Stimulated activated CD8-positive, alpha-beta memory T cell treated with anti-CD3 and anti-CD28 coated beads, Interleukin-7, amount 100 ng/mL, for 4 hours (primary cell): ENCODE measurements at places on chromosomes 13 and 19.

DNA sequence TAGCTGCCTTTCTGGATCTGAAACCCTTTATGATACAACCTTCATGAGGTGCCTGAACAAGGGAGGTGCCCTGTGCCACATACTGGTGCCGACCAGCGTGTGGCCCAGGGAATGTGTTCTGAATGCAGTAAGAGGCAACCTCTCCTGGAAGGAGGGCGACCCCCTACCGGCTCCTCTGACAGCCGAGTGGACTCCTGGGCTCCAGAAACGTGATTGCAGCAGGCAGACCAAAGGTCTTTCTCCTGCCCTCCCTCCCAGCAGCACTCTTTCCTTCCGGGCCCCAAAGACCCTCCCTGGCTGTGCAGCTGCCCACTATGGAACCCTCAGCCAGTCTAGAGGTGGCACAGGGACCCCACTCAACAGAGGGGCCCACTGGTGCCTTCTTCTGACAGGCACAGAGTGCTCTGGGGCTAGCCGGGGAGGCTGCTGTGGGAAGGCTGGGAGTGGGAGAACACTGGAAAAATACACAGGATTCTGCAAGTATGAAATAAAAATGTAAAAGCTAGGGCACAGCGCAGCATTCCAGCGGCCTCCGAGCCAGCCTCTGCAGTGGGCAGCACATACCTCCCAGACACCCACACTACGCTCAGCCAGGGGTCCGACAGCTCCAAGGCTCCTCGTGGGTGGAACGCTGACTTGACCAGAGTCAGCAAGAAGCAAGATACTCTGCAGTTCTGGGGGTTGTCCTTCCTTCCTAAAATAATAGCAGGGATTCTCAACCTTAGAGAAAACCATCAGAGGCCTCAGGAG lies 14.9 kb downstream of the SH3GL1 start:
- no peak for DNase-seq

DNA sequence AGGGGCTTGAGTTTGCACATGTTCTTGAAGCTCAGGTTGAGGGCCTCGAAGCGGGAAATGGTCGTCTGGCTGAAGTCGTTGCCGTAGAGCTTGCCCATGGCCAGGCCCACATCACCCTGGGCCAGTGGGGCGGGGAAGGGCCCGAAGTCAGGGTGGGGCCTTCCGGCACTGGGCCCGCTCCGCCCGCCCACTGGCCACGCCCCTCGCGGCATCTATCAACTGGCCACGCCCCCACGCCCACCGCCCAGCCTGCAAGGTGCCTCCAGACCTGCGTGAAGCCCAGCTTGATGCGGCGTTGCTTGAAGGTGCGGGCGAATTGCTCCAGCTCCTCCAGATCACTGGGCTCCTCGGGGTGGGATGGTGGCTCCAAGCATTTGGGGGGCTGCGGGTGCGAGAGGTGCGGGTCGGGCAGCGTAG lies 19.9 kb downstream of the ZNF574 start:
- DNase-seq: no peak

GRCh38 chr19:14187561-14187960 lies 18.4 kb downstream of the ADGRL1 start:
- no peak for DNase-seq

DNA sequence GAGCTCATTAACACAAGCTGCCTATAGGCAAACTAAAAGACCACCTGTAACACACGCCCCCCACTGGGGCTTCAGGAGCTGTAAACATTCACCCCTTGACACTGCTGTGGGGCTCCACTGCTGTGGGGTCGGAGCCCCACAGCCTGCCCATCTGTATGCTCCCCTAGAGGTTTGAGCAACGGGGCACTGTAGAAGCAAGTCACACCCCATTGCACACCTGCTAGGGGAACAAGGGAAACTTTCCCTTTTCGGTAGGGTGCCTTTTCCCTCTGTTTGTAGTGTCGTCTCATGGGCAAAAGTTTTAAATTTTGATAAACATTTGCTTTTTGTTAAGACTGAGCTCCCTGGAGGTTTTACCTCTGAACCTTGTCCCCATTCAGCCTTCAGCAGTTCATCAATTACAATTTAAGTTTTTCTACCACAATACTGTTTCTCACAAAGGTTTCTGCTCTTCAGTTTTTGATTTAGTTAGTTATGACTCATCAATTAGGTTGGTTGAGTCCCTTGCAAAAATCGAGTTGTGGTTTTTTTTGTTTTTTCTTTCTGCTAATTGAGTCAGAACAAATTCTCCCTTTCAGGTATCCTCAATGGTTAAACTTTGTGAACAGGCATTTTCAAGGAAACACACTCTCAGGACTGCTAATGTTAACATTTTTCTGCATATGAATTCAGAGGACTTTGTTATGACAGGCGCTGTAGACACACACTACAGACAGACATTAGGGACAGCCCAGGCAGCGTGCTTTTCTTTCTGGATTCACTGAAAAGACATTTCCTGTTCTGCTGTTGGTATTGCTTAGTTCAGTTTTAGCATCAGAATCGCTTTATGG lies 35.1 kb downstream of the ZNF433 start:
- no peak for DNase-seq

DNA sequence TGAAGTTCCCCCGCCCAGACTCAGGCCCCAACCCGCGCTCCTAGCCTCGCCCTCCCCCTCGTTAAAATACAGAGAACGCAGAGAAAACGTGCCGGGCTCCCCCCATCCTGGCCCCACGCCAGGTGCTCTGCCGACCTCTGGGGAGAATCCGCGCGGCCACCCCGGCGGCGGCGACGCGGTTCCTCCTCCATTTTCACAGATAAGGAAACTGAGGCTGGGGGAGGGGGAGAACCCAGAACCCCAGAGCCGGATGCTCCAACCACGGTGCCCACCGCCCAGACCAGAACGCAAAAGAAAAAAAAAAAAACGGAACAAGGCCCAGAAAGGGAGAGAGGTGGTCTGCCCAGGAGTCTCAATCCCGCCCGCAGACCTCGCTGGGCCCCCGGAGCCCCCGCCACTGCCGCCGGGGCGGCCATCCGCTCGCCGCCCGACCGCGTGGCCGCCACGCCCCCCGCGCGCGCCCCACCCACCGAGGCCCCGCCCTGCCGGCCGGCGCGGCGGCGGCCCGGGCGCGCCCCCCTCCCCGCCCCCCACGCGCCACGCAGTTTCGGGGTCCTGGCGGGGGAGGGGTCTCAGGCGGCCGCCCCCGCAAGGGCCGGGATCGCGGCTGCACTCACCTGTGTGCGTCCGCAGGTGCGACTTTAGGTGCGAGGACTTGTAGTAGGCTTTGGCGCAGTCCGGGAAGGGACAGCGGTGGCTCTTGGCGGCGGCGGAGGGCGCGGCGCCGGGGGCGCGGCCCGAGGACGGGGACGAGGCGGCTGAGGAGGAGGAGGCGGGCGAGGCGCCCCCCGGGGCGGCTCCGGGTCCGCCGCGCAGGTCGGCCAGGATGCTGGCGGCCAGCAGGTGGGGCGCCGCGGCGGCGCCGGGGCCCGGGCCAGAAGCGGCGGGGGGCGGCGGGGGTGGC lies 703 bp downstream of the KLF16 start:
- peak; percentile 58 for DNase-seq

GRCh38 chr13:50355797-50356196 lies 340.6 kb downstream of the KCNRG start:
- DNase-seq: no peak

GRCh38 chr19:56139847-56140582 lies 1.1 kb upstream of the ZNF444 start:
- DNase-seq: no peak

- DNase-seq: no peak
Measured at GRCh38 chr13:45752510-45752909, 50.4 kb downstream of the CBY2 start.

GRCh38 chr19:30066781-30067759 lies 125.0 kb downstream of the URI1 start:
- DNase-seq: no peak

GRCh38 chr13:99987154-99988019 lies 5.8 kb downstream of the ZIC2 start:
- DNase-seq: no peak

- DNase-seq: no peak
Measured at GRCh38 chr13:100156788-100157187, 67.9 kb downstream of the PCCA start.

DNA sequence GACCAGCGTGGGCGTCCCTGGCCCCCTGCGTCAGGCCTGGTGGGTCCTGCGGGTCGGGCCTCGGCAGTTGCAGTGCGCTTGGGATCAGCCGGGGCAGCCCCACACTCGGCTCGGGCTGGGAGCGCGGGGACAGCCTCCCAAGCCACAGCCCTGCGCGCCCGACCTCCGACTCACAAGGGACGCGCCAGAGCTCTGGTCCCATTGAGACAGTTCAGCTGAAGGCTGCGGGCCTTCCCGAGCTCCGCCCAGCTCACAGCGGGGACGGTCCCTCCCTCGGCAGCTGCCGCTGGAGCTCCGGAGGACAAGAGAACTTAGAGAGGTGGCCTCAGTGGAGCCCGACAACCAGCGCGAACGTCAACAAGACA lies 45.7 kb upstream of the ZNF730 start:
- DNase-seq: no peak

DNA sequence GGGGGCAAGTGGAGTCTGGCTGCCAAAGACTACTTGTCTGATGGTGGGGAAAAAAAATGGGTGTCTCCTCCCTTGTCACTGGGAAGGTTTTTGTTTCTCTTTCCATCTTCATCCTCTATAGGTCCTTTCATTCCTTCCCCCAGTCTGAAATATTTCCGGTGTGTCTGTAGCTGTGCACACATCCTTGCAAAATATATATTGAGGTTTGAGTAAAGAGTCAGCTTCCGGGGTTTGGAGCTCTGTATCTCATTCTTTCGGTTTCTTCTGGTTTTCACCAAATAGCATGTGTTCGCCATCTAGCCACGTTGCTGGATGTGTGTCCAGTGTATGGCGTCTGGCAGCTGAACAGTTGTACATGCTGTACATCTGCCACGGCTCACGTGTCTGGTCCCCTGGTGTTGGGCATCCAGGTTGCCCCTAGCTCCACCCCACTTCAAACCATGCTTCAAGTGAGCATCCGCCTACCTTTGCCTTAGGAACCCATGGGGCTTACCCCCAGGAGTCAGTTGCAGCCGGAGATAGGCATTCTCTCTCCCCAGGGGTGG lies 142.2 kb downstream of the SIPA1L3 start:
- DNase-seq: peak; percentile 40

DNA sequence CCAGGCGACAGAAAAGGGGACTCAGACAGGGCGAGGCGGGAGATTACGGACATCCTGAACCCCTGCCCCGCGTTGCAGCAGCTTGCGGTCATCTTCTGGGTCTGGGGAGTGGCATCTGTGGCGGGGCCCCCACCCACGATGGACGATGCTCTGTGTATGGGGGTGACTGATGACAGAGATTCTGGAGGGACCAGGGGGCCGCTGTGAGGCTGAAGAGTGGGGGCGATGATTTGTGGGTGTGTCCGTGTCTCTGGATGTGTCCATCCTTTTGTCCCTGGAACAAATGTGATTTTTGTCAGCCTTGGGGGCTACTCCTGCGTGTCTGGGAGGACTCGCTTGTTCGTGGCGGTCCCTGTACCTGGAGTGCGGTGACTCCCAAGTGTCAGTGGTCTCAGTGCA lies 17.7 kb downstream of the ZNF77 start:
- no peak for DNase-seq

DNA sequence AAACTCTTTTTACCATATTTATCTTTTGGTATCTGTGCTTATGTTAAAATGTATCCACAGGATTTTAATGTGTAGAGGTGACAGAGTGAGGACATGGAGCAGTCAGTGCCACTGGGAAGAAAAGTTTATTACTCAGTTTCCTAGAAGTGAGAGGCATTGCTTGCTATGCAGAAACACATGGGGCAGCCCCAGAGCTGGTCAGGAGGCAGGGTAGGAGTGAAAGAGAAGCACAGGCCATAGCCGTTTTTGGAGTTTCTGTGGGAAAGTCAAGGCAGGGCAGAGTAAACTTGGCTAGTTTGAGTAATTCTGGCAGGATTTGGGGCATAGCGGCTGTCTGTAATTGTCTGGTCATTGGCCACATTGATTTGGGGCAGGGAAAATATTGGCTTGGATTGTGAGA lies 370.9 kb downstream of the FGF9 start:
- no peak for DNase-seq

DNA sequence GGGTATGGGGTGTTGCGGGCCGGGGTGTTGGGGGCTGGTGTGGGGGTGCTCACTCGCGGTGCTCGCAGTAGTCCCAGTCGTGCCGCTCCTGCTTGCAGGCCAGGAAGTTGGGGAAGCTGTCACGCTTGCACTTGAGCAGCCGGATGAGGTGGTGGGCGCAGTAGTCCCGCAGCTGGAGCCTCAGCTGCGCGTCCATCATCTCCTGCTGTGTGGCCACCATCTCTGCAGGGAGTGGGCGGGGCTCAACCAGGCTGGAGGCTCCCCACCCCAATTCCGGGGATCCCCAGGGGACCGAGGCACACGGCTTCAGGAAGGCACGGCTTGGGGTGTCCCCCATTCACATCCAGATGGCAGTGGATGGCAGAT lies 5.2 kb downstream of the NDUFB7 start:
- DNase-seq: no peak

GRCh38 chr13:27770809-27771208 lies 21.5 kb upstream of the GSX1 start:
- no peak for DNase-seq

DNA sequence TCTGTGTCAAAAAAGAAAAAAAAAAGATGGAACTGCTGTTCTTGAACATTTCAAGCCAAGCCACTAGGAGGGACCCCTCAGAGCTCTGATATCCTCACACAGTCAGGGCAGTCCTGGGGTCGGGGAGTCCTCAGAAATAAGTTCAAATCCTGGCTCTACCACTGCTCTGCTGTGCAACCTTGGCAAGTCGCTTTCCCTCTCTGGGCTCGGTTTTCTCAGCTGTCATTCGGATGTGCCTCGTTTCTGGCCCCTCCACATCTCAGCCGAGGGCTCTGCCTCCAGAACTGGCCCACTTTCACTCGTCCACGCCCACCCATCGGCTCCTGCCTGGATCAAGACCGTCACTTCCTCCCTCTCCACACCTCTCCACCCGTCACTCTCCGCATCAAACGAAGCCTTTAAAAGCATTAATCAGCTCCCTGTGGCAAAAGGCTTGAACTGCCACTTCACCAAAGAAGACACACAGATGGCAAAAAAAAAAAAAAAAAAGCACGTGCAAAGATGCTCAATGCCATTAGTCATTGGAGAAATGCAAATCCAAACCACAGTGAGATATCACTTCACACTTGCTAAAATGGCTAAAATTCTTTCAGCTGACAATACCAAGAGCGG lies 7.4 kb upstream of the ZNRF4 start:
- no peak for DNase-seq

GRCh38 chr19:33825556-33825955 lies 28.9 kb downstream of the KCTD15 start:
- DNase-seq: no peak

GRCh38 chr13:96809366-96810096 lies 184.7 kb downstream of the OXGR1 start:
- no peak for DNase-seq

- DNase-seq: no peak
Measured at GRCh38 chr13:27625839-27626238, 4.1 kb downstream of the POLR1D start.

DNA sequence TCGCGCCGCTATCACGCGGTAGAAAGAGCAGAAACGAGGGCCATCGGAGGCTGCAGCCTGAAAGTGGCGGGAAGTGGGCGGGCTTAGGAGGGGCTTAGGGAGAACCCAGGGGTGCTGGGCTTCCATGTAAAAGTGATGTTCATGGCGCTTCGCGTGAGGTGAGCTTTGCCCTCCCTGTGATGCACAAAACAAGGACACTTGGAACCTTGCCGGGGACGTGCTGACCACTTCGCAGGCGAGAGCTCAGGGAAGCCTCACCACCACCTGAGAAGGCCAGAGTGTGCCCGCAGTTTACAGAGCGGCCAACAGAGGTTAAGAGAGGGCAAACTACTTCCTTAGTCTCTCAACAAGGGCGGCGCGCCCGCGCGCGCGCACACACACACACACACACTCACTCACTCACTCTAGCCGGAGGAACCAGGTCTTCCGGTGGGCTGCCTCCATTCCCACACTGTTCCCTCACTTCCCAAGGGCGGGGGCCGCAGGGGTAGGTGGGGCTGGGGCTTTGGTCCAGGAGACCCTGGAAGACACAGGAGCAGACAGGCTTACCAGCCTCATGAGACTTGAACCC lies 651 bp downstream of the GAPDHS start:
- peak; percentile 21 for DNase-seq
